ENCODE measurements at places on chromosomes 5 and 9.

GRCh38 chr9:130215341-130216119 is 43.3 kb downstream of the NCS1 start:
- peak; percentile 91 for DNase-seq

GRCh38 chr9:21968331-21969010 is 25.7 kb downstream of the CDKN2A start:
- no peak for DNase-seq

DNA sequence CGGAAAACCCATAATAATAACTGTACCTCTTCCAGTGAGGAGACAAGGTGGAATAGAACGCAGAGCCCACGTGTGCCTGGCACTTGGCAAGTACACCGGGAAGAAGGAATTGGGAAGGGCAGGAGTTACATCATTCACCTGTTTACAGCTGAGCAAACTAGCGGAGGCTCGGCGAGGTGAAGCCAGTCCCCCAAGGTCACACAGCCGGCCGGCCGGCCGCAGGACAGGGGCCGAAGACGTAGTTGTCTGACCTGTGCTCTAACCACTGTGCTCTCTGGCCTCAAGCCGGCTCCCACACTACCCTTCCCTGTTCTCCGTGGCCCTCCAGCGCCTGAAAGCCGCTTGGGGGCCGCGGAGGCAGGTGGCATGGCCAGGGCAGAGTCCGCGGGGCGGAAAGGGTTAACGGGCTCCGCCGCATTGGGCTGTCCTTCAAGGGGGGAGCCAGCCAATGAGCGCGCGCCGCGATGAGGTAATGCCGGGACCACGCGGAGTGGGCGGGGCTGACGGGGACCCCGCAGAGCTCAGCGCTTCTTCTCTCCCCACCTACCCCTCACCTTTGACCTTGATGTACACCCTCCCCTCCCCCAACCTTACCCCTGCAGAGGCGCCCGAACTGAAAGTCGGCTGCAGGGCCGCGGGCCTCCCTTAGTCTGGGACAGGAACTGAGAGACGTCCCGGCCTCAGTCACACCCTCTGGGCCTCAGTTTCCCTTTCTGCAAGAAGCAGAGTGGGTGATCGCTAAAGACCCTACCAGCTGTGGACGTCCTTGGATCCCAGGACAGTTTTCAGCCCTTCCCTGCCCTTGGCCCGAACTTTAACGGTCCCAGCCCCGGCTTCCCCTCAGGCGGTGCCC is 125.1 kb downstream of the C9orf50 start:
- DNase-seq: peak; percentile 72

DNA sequence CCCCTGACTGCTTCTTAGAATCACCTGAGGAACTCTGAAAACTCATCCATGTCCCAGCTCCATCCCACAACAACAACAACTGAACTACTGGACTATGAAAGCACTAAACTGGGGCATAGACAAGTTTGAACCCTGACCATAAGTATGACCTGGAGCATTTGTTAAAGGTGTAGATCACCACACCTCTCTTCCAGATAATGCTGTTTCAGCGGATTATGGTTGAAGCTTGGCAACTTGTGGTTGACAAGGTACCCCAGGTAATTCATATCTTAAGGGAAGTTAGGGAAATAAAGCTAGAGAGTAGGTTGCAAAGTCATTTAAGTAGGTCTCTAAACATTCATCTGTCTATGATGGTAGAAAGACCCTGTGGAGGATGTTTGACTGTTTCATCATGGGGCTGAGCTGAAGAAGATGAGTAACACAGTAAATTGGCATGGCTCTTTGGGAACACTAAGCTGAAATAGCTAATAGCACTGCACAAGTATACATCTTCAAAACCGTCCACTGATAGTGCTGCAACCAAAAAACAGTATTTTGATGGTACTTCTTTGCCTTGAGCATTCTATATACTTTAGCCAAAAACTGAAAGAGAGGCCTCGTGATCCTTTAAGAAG is 80.2 kb downstream of the TMEM174 start:
- no peak for DNase-seq
